Endothelial cell (in vitro differentiated cells): ENCODE measurements at places on chromosomes 4 and X. TPM values are rescaled to one million over a fixed set of nuclear protein-coding genes. Genes with fewer than 3 reads are reported as not detected.

DNA sequence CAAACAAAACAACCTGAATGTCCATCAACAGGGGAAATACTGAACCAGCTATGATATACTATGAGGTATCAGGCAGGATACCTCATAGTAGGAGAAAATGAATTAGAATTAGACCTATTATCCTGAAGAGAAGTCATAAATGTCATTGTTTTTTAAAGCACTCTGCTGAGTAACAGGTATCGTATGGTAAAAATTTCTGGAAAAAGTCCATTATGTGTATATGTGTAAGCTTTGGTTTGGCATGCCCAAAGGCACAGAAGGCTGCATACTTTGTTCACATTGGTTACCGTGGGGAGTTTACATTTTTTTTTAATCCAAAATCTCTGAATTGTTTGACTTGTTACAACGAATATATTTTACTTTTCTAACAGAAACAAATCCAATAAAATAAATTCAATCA is 70.5 kb downstream of the RPS3A start:
- no peak overlapping the region for H3K27ac ChIP-seq
- H3K27me3 ChIP-seq = no peaks in the 10 kb centered on the region
- H3K4me3 ChIP-seq = no peak overlapping the region
- H3K4me1 ChIP-seq = peaks cover 20% of the 10 kb centered on the region
- H3K36me3 ChIP-seq = peaks cover 47% of the 10 kb centered on the region

GRCh38 chr4:117249333-117249732 is 164.0 kb upstream of the TRAM1L1 start:
- no peak overlapping the region for H3K27ac ChIP-seq
- no peak overlapping the region for H3K4me3 ChIP-seq
- no peaks in the 10 kb centered on the region for H3K4me1 ChIP-seq
- H3K27me3 ChIP-seq = peaks cover 2% of the 10 kb centered on the region
- DNase-seq = no peak

DNA sequence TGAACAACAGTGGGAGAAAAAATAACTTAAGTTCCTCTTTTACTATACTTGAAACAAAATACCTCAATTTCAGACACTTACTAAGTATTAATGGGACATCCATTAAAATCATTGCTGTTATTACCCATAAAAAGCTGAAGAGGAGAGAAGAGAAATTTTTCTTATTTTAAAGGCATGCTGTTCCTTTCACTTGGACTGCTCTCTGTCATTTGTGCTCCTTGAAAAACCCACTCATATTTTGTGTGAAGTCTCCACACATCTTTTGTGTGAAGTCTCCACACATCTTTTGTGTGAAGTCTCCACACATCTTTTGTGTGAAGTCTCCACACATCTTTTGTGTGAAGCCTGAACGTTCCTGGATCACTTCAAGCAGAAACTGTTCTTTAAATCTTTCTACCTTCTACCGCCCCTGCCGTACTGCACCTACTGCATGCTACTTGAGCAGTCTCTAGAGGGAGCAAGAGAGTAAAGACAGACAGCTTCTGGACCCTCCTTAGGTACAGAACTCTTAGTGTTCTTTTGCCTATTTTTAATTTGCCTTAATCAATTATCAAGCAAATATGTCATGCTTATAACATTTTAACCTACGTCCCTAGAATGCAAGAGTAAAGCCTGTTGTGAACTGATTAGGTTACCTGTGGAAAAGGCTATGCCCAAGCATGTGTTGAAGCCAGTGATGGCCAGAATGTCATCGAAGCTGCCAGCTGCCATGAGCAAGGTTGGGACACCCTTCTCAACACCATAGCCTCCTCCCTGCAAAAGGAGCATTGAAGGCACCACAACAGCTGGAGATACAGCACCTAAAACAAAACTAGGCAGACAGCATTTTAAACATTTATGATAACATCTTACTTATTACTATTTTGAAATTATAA is 27.1 kb upstream of the SLC9B1 start:
- H3K36me3 ChIP-seq = no peaks in the 10 kb centered on the region
- H3K4me1 ChIP-seq = peaks cover 3% of the 10 kb centered on the region
- no peaks in the 10 kb centered on the region for H3K27me3 ChIP-seq

GRCh38 chr4:55030589-55030988 is 94.8 kb downstream of the KDR start:
- H3K27me3 ChIP-seq = no peaks in the 10 kb centered on the region
- no peak for DNase-seq
- H3K4me1 ChIP-seq = peaks cover 32% of the 10 kb centered on the region
- no peaks in the 10 kb centered on the region for H3K36me3 ChIP-seq

DNA sequence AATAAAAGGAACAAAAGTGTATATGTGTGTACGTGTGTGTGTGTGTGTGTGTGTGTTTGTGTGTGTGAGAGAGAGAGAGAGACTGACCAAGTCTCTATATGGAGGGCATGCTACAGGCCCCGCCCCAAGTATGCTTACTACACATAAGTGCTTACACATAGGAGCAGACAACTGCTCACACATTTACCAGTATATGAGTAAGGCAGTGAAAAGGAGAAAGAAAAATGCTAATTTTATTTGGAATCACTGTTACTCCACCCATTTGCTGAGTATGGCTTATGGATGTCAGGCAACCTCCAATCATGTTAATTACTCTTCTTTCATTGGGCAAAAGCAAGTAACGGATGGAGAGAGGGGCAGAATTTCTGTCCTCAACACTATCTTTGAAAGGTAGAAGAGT is 107.6 kb upstream of the STK26 start:
- no peak for DNase-seq
- no peaks in the 10 kb centered on the region for H3K27me3 ChIP-seq
- no peak overlapping the region for H3K27ac ChIP-seq
- H3K36me3 ChIP-seq = no peaks in the 10 kb centered on the region

- no peak overlapping the region for H3K4me3 ChIP-seq
- no peak overlapping the region for H3K27ac ChIP-seq
- H3K27me3 ChIP-seq = peaks cover 2% of the 10 kb centered on the region
- peaks cover 9% of the 10 kb centered on the region for H3K36me3 ChIP-seq
Measured at GRCh38 chr4:169121861-169122382, 111.9 kb upstream of the CBR4 start.

- DNase-seq = no peak
- H3K36me3 ChIP-seq = no peaks in the 10 kb centered on the region
- H3K4me3 ChIP-seq = no peak overlapping the region
- H3K4me1 ChIP-seq = no peaks in the 10 kb centered on the region
- H3K27ac ChIP-seq = no peak overlapping the region
Measured at GRCh38 chr4:104188301-104188700, 306.4 kb downstream of the CXXC4 start.

GRCh38 chr4:78902298-78902697 is 36.9 kb downstream of the PAQR3 start:
- no peaks in the 10 kb centered on the region for H3K4me1 ChIP-seq
- no peak for DNase-seq
- no peak overlapping the region for H3K27ac ChIP-seq

DNA sequence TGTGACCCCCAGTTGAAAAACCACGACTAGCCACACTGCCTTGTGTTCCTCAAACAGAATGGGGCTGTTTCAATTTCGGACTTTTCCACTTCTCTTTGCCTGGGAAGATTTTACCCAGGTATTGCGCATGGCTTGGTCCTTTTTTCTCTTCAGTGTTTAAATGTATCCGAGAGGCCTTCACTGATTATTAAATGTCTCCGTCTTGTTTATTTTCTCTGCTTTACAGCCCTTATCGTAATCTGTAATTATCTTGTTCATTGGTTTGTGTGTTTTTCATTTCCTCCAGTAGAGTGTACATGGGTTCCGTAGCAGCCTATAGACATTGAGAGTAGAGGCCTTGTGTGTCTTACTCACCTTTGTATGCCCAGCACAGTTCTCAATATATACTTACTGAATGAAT is 2.4 kb downstream of the MOSPD2 start:
- no peak overlapping the region for H3K4me3 ChIP-seq
- DNase-seq = no peak
- no peaks in the 10 kb centered on the region for H3K27me3 ChIP-seq
- H3K27ac ChIP-seq = no peak overlapping the region
- H3K4me1 ChIP-seq = no peaks in the 10 kb centered on the region

DNA sequence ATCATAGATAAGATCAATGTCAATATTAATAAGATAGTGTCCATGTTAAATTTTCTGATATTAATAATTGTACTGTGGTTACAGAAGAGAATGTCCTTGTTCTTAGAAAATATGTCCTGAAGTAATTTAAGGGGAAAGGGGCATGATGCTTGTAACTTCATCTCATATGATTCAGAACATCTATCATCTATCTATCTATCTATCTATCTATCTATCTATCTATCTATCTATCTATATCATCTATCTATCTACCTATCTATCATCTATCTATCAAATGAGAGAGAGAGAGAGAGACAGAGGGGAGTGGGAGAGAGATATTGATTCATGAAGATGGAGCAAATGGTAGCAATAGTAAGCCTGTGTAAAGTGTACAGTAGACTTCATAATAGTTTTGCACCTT is 124.8 kb upstream of the FAT1 start:
- H3K4me1 ChIP-seq = no peaks in the 10 kb centered on the region
- peaks cover 4% of the 10 kb centered on the region for H3K27me3 ChIP-seq
- H3K36me3 ChIP-seq = no peaks in the 10 kb centered on the region
- no peak for DNase-seq

GRCh38 chr4:78047366-78047765 is 9.8 kb upstream of the FRAS1 start:
- no peaks in the 10 kb centered on the region for H3K4me1 ChIP-seq
- H3K27ac ChIP-seq = no peak overlapping the region
- H3K27me3 ChIP-seq = no peaks in the 10 kb centered on the region
- H3K36me3 ChIP-seq = no peaks in the 10 kb centered on the region
- H3K4me3 ChIP-seq = no peak overlapping the region

DNA sequence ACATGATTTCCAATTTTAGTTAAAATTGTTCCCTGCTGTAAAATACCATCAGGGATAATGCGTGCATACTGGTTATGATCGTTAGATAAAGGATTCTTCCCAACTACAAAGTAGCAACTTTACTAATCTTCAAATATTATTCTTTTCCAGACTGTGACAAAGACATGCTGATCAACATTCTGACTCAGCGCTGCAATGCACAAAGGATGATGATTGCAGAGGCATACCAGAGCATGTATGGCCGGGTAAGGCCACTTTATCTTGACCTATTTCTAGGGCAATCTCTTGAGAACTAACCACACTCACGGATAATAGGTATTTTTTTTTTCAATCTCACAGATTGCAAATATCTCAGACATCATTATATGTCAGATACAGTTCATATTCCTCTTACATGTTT is 47.0 kb downstream of the ANXA10 start:
- H3K36me3 ChIP-seq = peaks cover 4% of the 10 kb centered on the region
- H3K4me1 ChIP-seq = no peaks in the 10 kb centered on the region
- no peak overlapping the region for H3K4me3 ChIP-seq
- DNase-seq = no peak
- no peak overlapping the region for H3K27ac ChIP-seq
- no peaks in the 10 kb centered on the region for H3K27me3 ChIP-seq

DNA sequence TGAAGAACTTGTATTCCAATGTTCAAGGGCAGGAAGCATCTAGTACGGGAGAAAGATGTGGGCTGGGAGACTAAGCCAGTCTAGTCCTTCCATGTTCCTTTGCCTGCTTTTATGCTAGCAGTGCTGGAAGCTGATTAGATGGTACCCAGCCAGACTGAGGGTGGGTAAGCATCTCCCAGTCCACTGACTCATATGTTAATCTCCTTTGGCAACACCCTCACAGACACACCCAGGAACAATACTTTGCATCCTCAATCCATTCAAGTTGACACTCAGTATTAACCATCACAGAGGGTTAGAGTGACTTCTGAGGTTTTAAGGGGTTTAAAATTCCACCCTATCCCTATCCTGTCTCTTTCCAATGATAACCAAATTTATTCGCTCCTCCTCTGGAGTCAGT is 6.5 kb downstream of the HMGN5 start:
- no peaks in the 10 kb centered on the region for H3K36me3 ChIP-seq
- no peak for DNase-seq
- peaks cover 3% of the 10 kb centered on the region for H3K4me1 ChIP-seq
- H3K4me3 ChIP-seq = no peak overlapping the region

DNA sequence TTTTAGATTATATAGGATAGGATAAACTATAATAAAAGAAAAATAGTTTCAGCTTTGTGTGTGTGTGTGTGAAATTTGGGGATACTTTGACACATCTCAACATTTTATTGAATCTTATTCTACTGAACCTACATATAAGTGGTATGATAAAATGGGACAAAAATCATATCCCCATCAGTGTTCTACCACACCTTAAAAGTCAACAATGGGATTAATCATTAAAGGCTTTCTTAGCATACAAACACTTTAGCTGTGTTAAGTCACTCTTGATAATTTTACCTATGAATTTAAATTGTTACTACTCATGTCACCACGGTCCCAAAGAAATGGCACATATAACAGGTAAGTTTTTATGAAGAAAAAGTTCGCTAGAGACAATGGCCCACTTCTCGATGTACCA is 37.7 kb upstream of the LRBA start:
- H3K36me3 ChIP-seq = no peaks in the 10 kb centered on the region
- DNase-seq = no peak
- H3K4me1 ChIP-seq = peaks cover 17% of the 10 kb centered on the region
- H3K27ac ChIP-seq = no peak overlapping the region
- no peak overlapping the region for H3K4me3 ChIP-seq

- DNase-seq = no peak
- no peaks in the 10 kb centered on the region for H3K27me3 ChIP-seq
Measured at GRCh38 chr4:16626945-16627344, 271.5 kb downstream of the LDB2 start.

DNA sequence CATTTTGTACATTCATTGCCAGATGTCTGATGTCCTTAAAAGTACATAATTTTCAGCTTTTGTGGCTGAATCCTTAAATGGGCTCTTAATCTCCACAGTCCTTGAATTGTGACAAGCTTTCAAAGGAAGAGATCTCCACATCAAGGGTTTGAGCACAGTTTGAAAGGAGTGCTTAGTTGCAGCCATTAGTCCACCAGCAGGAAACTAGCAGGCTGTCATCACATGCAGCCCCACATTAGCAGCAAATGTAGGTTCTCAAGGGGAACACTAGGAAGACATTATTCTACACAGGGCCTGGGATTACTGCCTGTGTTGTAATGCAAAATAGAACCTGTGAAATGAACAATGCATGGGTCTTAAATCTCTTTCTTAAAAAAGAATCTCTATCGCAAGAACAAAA is 173.2 kb downstream of the CBLL2 start:
- DNase-seq = no peak
- H3K4me1 ChIP-seq = no peaks in the 10 kb centered on the region
- no peaks in the 10 kb centered on the region for H3K36me3 ChIP-seq
- H3K27me3 ChIP-seq = no peaks in the 10 kb centered on the region
- H3K27ac ChIP-seq = no peak overlapping the region
- H3K4me3 ChIP-seq = no peak overlapping the region

- H3K4me3 ChIP-seq = no peak overlapping the region
- peaks cover 3% of the 10 kb centered on the region for H3K36me3 ChIP-seq
- DNase-seq = no peak
- no peak overlapping the region for H3K27ac ChIP-seq
Measured at GRCh38 chr4:622996-623913, 2.1 kb upstream of the PDE6B start.

Gene TSPAN6
- 52.2 TPM for total RNA-seq

Gene SPP1
- total RNA-seq = 4.7 TPM

Gene ELMOD2
- 31.7 TPM for total RNA-seq

Gene RBM46
- total RNA-seq = not detected

Gene FREM3
- 0.56 TPM for total RNA-seq

Gene HTN1
- total RNA-seq = not detected

Gene DDX60
- 5.0 TPM for total RNA-seq

Gene HPGDS
- 0.33 TPM for total RNA-seq

Gene CYBB
- not detected for total RNA-seq

Gene SSX4
- total RNA-seq = not detected

Gene HTN3
- not detected for total RNA-seq
